ENCODE measurements at places on chromosomes 12 and 14.

GRCh38 chr12:100752841-100753240 lies 41.7 kb upstream of the ANO4 start:
- DNase-seq: no peak

GRCh38 chr12:67940780-67941243 lies 48.4 kb upstream of the IFNG-AS1 start:
- DNase-seq: no peak

DNA sequence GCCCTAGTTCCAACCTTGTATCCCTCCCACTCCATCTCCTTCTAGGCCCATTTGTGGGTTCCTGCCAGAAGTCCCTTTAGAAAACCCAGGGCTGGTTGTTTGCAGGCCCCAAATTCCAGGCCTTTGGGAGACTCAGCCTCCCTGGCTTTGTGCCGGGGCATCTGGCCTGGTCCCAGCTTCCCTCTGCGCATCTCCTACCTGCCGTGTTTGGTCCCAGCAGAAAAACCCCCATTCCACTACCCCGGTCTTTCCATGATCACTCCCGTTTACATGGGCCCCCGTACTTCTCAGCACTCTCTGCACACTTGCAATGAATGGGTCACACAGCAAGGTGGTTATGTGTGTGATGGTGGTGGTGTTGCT lies 15.3 kb downstream of the KMT5A start:
- DNase-seq: no peak

DNA sequence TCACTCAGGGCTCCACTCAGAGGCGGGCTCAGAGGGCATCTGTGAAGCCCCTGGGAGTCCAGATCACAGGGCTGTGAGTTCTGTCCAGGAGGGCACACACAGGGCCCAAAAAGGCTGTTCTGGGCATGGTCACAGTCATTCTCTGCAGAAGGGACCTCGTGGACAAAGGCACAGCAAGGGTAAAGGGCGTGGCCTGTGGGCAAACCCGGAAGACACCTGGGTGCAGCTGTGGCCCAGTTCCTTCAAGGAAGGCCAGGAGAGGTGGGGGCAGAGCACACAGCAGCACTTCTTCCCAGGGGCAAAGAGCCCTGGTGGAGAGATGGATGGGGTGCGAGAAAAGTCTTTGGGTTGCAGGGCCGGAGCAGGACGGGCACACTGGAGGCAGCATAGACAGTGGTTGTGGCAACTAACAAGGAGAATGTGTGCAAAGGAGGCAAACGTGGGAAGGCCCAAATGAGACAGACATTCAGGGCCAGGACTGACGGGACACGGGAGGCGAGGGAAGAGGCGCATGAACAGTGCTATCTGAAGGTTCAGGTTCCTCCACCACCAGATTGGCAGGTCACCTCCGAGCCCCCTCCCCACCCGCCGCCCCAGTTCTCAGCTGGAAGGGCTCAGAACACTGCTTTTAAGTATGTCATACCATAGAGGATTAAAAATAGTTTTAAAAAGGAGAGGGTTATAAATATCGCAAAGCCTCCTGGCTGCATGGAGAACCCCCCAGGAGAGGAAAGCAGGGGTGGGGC lies 8.9 kb downstream of the CLMN start:
- no peak for DNase-seq

GRCh38 chr12:52151837-52152783 lies 39.7 kb downstream of the KRT80 start:
- peak; percentile 60 for DNase-seq

DNA sequence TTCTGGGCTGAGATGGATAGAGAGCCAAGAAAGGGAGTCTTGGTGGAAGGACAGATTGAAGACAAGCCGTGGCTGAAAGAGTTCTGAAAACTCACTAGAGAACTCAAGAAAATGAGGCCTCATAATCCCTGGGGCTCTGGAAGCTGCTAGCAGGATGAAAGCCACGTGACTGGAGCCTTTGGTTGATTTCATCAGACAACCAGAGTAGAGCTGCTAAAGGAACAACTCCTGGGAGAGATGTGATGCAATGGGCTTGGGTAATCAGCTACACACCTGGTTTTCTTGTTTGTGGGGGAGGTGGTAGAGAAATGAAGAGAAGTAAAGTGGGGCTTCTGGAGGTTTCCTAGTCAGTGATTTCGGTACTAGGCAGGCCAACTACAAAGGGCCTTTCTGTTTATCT lies 13.4 kb downstream of the CSRNP2 start:
- DNase-seq: no peak

- no peak for DNase-seq
These were observed 17.7 kb upstream of the TSPAN11 start for GRCh38 chr12:30908722-30909348.

- DNase-seq: no peak
These were observed 50.3 kb downstream of the CIT start for GRCh38 chr12:119826661-119827445.

DNA sequence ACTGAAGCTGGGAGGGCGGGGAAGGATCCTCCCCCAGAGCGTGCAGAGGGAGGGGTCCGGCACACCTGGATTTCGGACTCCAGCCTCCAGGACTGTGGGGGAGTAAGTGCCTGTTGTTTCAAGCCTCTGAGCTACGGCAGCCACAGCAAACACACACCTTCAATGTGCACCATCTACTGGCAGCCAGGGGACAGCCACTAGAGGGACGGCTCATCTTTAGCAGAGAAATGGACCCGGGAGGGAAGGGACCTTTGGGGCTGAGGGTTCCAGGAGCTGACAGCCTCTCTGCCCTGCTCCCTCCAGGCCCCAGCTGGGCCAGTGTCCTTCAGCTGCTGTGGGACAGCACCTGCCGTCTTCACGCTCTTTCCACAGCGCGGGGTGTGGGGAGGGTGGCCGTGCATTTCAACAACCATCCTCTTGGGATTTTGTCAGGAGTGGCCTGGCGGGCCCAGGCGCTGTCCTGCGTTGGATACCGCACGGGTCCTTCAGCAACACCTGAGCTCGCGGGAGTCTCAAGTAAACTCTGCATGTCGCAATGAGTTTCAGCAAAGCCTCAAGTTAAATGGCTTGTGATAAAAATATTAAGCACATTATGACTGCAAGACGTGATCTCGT lies 209.2 kb upstream of the C14orf180 start:
- no peak for DNase-seq

- DNase-seq: no peak
These were observed 51.2 kb downstream of the SMIM41 start for GRCh38 chr12:52130711-52131110.

GRCh38 chr12:93944201-93944600 lies 204.2 kb upstream of the PLXNC1 start:
- no peak for DNase-seq

GRCh38 chr12:57343703-57344378 lies 87.0 kb downstream of the R3HDM2 start:
- no peak for DNase-seq

DNA sequence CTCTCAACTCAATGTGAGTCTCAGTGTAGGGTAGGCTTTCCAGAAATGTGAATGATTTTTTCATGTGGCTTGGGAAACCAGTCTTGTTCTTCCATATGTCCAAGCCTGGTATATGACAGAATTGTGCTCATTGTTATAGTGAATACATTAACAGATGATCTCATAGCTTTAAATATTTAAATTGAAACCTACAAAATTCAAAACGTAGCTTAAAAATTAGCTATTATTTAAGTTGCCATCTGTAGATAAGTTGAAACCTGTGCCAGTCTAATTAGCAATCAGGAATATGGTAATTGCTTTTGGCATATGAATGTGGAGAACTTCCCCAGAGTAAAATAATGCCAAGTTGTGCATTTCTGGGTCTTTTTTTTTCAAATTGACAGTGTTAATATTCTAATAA lies 891.6 kb upstream of the SEL1L start:
- DNase-seq: no peak

- no peak for DNase-seq
These were observed 588.2 kb upstream of the NOVA1 start for GRCh38 chr14:27186048-27186447.

DNA sequence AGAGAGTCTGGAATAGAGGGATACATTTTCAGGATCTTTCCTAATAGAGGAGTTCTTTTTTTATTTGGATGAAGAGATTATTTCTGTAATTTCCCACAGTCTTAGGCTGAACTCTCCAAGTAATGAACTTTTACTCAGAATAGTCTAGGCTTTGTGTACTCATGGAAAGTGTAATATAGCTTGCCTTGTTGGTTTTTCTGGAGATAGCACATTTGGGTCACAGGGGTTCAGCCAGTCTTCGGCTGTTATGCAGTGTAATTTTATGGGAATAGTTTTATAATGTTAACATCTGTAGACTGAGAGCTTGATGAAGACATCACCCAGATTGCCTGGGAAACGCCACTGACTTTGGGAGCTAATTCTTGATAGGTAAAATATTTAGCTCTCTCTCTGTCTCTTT lies 450.8 kb downstream of the RAD51B start:
- no peak for DNase-seq

DNA sequence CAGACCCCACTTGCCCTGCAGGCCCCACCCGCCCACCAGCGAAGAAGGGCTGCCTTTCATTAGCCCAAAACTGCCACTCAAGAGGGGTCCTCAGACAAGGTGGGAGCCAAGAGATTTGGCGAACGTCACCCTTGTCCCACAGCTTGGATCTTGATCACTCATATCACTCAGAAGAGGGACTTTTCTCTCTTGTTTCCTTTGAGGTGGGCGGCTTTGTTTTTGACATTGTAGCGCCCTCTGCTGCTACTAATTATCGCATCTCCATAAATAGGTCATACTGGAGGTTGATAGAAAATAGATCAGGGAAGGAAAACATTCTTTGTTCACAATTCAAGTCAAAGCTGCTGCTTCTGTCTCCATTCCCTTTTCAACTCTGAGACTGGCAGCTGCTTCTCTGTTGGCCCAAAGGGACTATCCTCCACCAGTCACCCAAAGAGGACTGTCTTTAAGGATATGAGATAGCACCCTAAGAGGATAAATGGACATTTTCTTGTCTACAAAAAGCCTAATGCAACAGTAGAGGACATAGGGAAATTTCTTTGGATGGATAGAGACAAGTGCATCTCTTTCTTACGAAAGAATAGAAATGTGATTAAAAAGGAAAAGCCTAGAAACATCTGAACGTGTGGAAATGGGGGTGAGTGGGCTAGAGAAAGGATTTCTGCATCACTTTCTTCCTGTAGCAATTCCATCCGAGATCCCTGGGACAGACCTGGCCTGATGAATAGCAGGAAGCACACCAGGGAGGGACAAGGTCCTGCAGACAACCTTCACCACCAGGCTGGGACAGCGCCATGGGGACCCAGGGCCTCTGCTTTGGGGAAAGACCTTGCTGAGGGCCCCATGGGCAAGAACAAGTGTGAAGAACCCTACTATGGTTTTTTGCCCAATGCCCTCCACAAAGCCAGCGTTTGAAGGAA lies 115.8 kb downstream of the DAD1 start:
- DNase-seq: no peak

GRCh38 chr12:71499834-71500233 lies 60.2 kb downstream of the LGR5 start:
- no peak for DNase-seq

DNA sequence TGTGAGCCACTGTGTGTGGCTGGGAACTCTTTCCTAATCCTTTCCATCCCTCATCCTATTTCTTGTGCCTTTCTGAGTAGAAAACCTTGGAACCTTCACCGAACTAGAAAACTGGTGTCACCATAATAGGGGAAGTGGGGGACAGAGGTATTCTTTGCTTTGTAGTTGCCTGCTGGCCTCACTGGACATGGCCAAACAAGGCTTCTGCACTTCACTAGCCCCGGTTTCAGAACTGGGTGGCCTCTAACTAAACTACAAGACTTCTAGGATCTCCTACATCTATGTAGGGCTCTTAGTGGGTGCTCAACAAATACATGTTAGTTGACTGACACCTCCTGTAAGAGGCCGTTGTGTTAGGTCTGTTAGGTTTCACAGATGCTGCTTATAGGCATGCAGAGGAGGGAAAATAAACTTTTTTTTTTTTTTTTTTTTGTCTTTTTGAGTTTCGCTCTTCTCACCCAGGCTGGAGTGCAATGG lies 597 bp upstream of the CIROP start:
- no peak for DNase-seq

DNA sequence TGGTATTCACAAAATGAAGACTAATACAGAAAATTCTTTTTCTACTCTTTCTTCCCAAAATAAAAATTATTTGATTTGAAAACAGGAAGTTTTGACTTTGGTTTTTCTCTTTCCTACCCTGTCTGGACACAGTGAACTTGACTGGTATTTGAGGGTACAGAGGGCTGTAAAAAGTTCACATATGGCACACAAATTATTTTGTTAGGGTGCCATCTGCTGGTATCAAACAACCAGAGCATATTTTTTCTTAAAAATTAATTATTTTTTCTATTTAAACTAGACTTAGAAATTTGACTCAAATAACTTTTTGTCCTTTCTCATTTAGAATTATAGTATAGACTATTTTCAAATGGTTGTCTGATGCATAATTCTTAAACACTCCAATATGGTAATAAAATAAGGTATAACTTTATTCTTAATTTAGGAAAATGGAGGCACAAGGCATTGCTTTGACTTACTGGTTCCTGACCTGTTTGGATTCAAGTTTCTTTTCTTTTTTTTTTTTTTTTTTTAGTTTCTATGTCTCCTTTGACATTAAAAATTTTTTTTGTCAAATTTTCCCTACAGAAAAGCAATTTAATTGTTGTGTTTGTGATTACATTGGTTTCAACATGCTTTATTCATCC lies 390.6 kb downstream of the PRKD1 start:
- DNase-seq: no peak

- no peak for DNase-seq
These were observed 72.9 kb downstream of the MIPOL1 start for GRCh38 chr14:37270629-37271028.

DNA sequence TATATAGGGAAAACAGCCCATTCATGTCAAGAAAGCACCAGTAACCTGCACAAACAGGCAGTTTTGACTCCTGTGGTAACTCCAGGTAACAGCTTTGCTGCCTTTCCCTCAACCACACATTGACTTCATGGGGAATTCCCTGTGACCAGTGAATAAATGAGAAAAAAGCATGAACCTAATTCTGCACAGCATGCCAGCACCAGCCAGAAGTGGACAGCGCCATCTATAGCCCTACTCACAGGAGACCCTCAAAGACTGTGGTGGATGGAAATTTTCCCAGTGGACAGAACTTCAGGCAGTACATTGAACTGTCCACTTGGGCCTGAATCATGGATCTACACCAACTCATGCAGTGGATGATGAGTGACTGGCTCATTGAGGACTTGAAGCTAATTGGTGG lies 152.1 kb downstream of the SLC8A3 start:
- DNase-seq: no peak

GRCh38 chr12:127629066-127629820 lies 637.7 kb upstream of the TMEM132C start:
- DNase-seq: no peak

GRCh38 chr12:94507455-94507854 lies 47.8 kb upstream of the CEP83 start:
- no peak for DNase-seq

- no peak for DNase-seq
These were observed 18.7 kb upstream of the FBRSL1 start for GRCh38 chr12:132471011-132471857.

GRCh38 chr12:90622431-90622830 lies 332.5 kb downstream of the CCER1 start:
- DNase-seq: no peak

- DNase-seq: no peak
These were observed 27.2 kb upstream of the NINJ2 start for GRCh38 chr12:690466-690865.

GRCh38 chr12:121712190-121712460 lies 427 bp upstream of the TMEM120B start:
- DNase-seq: no peak

- peak; percentile 37 for DNase-seq
These were observed 23.3 kb downstream of the GABARAPL1 start for GRCh38 chr12:10235761-10236631.

- DNase-seq: no peak
These were observed 15.0 kb downstream of the ZFYVE21 start for GRCh38 chr14:103730490-103731035.

All from activated CD8-positive, alpha-beta memory T cell treated with anti-CD3 and anti-CD28 coated beads for 1 hour (primary cell).